ENCODE measurements at places on chromosomes 7 and 10.

DNA sequence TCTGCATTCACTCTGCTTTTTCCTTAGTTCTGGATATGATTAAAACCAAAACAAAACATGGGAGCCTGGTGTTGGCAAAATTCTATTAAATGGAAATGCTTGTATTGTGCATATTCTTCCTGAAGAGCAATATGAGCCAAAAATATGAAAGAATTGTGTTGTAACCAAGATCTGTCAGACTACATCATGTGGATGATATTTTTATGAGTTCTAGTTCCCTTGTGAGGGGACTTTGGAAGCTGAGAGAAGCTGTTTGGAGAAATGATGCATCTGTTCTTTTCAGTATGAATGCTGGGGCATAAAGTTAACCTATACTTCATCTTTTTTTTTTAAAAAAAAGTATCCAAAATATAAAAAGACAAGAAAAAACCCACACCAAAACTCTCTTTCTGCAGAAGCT lies 782.7 kb downstream of the ANKRD7 start:
- no peak for DNase-seq

GRCh38 chr7:6242561-6242960 lies 29.9 kb downstream of the CYTH3 start:
- no peak for DNase-seq

GRCh38 chr7:2120841-2121830 lies 111.6 kb downstream of the MAD1L1 start:
- no peak for DNase-seq

- no peak for DNase-seq
Measured at GRCh38 chr10:122249991-122250750, 20.9 kb upstream of the BTBD16 start.

DNA sequence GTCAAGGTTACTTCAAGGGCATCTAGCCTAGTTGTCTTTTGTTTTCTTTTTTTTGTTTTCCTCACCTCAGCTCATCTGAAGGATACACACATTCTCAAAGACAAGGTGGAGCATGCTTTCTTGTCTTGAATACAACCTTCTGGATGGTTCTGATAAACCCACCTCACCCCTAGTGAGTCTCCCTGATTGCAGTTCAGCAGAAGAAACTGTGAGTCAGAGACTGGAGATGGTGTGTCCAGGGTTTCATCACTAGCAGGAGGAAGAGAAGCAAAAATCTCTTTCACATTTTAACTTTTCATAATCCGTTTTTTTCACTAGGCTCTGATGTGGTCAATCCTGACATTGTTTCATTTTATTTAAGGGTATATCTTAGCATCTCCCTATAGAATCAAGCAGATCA lies 143.0 kb upstream of the NRBF2 start:
- DNase-seq = no peak

DNA sequence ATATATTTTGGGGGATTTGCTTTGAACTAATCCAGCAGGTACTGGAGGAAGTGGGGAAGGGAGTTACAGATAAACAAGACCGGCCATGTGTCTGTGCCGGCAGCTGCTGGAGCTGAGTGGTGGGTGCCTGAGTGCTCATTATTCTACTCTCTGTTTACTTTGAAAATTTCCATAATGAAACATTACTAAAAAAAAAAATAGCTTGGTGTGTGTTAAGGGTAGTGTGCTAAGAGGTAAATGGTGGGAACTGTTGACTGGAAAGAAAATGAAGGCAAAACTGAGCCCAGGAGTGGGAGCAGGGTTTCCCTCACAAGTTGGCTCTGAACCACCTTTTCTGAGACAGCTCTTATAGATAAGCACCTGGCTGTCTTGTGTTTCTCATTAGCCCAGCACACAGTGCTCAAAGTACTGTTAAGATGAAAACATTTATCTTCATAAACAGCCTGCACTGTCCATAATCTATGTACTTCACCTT lies 50.6 kb downstream of the PARD3 start:
- DNase-seq = no peak

DNA sequence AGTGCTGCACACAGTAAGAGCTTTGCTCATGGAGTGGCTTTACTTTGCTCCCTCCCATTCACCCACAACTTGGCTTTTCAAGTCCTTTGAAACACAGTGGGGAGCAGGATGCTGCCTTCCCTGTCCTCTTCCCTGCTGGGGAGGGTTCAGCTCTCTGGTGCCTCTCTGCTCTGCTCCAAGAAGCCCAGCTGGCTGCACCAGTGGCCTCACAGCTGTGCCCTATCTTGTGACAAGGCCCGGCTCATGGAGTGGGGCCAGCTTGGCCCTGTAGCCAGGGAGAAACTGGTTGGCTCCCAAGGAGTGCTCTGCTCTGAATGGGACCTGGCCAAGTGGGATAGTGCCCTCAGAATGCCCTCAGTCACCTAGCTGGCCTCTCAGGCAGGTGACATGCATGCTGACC lies 212.3 kb upstream of the ZMIZ1 start:
- no peak for DNase-seq

- DNase-seq = no peak
Measured at GRCh38 chr10:50981385-50981784, 92.9 kb upstream of the PRKG1 start.

DNA sequence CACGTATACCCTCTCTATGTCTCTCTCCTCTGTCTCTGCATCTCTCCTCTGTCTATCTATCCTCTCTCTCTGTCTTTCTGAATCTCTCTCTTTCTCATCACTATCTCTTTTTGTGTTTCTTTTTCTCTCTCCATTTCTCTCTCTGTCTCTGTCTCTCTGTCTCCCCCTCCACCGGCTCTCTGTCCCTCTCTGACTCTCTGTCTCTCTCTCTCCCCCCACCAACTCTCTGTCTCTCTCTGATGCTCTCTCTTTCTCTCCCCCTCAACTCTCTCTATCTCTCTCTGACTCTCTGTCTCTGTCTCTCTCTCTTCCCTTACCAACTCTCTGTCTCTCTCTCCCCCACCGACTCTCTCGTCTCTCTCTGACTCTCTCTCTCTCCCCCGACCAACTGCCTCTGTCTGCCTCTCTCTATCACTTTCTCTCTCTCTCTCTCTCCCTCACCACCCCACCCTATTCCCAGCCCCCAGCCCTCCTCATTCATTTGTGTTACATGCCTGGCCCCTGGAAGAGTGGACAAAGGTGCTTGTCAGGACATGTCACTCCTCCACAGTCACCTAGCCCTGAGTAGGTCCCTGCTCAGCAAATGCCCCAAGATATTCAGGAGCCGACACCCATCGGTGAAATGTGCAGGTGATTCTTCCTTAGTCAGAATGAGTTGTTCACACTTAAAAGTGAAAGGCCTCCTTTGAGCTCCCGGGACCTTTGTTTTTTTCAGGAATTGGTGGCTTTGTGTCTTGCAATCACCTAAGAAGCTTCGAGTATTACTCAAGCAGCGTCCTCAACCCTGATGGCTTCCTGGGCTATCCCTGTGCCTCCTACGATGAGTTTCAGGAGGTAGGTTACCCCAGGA lies 13.6 kb downstream of the PNLIPRP2 start:
- DNase-seq = no peak

All from activated CD4-positive, alpha-beta T cell treated with anti-CD3 and anti-CD28 coated beads, Interleukin-2, amount 50 U/mL, for 1 hour (primary cell).